Spleen (tissue), 13 donors: ENCODE measurements at places on chromosomes 1 and 21.

- DNase-seq, result no peak
These were observed 17.4 kb upstream of the BTG2 start for GRCh38 chr1:203287898-203288297.

DNA sequence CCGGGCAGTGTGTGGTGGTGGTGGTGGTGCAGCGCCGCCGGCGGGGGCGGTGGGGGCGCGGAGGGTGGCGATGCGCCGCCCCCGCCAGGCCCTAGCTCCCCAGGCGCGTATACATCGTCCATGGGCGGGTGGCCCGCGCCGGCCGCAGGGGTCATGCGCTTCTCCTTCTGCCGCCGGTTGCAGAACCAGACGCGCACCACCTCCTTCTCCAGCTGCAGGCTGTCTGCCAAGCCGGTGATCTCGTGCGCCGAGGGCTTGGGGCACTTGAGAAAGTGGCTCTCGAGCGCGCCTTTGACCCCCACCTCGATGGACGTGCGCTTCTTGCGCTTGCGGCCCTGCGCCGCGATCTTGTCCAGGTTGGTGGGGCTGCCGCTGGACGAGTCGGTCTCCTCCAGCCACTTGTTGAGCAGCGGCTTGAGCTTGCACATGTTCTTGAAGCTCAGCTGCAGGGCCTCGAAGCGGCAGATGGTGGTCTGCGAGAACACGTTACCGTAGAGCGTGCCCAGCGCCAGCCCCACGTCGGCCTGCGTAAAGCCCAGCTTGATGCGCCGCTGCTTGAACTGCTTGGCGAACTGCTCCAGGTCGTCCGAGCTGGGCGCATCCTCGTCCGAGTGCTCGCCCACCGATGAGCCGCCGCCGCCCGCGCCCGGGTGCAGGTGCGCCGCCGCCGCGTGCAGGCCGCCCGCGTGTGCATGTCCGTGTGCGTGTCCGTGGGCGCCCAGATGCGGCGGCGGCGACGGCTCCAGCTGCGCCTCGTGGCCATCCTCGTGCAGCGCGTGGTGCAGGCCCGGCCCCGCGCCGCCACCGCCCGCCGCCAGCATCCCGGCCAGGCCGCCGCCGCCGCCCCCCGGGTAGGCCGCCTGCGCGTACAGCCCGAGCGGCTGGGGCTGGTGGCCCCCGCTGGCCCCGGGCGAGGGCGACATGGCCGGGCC is 926 bp downstream of the POU3F1 start:
- no peak for DNase-seq

- DNase-seq, result no peak
These were observed 45.1 kb upstream of the TRIM67 start for GRCh38 chr1:231116738-231117137.

GRCh38 chr1:211089536-211089935 is 44.4 kb downstream of the KCNH1 start:
- no peak for DNase-seq

- DNase-seq, result no peak
These were observed 228.3 kb downstream of the SLC35F3 start for GRCh38 chr1:234132795-234133194.

DNA sequence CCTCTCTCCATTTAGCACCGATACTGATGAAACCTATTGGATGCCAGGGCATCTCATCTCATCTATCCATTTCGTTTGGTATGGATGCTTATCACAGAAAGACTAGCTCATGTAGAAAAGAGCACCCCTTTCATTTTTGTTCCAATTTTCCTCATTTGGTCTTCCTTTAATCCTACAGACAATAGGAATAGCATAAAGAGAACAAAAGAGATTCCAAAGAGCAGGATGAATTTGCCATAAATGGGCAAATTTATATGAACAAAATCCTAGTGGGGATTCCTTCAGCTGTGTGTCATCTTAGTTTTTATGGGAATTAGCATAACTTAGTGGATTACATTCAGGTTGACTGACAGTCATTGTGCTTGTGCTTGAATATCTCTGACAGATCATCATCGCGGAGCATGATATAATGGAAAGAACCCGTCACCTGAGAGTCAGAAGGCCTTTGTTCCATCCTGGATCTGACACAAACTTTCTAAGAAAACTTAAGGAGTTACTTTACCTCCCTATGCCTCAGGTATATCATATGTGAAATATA is 777.5 kb upstream of the ADGRL2 start:
- DNase-seq, result no peak

DNA sequence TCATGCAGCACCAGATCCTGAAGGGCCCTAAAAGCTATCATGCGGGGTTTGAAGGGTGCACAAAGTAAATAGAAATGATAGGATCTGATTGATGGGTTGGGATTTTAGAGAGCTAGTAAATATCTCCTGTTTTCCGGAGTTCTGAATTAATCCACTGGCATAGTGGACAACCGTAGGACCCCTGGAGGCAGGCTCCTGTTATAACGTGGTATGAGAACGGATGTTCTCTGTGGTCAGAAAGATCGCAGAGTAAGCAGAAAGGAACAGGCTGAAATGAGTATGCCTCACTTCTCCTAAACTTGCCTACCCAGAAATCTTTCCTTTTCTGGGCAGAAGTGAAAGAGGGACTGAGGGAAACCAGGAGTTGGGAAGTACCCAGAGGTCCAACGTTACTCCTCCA is 470.8 kb downstream of the AJAP1 start:
- DNase-seq, result no peak

DNA sequence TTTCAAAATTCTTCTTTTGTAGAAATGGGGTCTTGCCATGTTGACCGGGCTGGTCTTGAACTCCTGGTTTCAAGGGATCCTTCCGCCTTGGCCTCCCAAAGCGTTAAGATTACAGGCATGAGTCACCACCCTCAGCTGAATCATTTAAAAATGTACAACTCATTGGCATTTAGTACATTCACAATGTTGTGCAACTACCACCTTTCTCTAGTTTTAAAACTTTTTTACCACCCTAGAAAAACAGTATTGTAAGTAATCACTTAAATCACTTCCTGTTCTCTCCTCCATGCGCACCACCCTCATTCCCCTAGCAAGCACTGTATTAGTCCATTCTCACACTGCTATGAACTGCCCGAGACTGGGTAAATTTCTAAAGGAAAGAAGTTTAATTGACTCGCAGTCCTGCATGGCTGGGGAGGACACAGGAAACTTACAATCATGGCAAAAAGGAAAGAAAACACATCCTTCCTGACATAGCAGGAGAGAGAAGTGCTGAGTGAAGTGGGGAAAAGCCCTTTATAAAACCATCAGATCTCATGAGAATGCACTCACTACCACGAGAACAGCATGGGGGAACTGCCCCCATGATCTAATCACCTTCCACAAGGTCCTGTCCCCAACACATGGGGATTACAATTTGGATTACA is 14.4 kb upstream of the THEM5 start:
- DNase-seq, result no peak

GRCh38 chr1:201365251-201365650 is 12.2 kb downstream of the TNNT2 start:
- DNase-seq, result peak; percentile 34

- no peak for DNase-seq
These were observed 37.0 kb downstream of the PGM1 start for GRCh38 chr1:63630238-63630637.

DNA sequence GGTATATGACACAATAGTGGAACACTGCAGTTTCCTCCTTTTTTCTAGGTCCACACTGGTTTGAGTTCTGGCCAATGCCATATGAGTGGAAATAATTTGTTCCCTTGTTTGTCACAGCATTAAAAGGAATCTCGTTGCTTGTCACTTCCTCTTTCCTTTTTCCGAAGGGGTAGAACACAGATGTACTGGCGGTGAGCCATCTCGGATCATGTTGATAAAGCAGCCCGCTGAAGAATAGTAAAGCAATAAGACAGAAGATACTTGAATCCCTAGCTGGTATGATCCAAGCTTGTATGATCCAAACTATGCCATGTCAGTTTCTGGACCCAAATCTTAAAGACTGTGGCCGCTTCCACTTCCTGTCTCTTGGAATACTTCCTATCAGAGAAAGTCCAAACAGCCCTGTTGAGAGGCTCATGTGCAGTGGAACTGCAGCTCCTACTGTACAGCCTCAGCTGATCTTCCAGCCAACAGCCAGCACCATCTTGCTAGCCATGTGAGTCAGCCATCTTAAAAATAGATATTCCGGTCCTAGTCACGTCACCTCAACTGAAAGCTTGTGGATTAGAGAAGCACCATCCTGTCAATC is 40.3 kb downstream of the CFHR5 start:
- DNase-seq, result no peak

- DNase-seq, result no peak
These were observed 131.2 kb downstream of the AKT3 start for GRCh38 chr1:243718893-243719292.

DNA sequence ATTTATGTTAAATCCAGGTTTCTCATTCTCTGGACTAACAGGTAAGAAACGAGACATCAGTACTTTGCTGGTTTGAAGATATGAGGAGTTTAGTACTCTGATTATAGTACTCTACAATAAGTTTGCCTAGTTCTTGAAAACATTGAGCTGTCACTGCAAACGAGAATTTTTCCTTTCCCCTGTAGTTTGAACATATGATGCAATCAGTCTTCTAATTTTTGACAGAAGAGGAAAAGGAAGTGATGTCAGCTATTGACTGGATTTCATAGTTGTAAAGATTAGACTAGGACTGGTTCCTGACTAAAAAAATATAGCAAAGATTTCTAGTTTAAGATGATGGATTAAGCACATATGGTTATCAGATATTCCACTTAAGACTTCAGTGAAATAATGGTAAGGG is 461.9 kb downstream of the LRRIQ3 start:
- no peak for DNase-seq

DNA sequence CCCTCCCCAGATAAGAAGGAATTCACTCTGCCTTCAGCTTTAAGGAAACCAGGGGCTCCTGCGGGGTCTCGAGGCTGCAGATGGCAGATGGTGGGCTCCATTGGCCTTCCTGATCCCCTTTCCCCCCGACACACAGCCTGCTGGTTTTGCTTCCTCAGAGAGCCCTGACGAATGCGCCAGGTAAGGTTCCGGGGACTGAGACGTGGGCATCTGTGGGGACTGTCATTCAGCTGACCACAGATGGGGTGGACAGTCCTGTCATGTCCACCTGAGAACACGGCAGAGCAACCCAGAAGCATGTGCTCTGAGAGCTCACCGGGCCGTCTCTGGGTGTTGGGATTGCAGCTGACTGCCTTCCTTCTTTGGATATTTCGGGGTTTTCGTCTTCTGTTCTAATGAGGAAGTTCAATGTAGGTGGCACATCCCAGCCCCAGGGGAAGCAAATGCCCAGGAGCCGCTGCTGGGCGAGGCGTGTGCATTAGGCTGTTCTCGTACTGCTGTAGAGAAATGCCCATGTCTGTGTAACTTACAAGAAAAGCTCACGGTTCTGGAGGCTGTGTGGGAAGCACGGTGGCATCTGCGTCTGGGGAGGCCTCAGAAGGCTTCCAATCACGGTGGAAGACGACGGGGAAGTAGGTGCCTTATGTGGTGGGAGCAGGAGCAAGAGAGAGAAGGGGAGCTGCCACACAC is 22.6 kb upstream of the TTC34 start:
- DNase-seq, result no peak

DNA sequence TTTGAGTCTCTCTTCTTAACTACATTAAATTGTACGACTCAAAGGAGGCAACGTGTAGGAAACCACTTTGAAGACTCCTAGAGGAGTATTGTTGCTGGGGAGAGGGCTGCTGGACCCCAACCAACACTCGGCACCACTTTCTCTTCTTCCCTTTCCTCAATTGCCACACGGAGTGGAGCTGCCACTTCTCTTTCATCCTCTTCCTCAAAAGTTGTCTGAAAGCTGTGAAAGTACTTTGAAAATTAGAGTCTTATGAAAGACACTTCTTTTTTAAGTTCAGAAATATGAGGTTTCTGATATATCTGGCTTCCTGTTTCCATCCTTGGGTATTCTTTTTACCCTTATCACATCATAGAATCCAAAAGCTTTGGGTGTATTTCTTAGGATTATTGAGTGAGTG is 59.5 kb downstream of the MRPS6 start:
- DNase-seq, result no peak

- DNase-seq, result no peak
These were observed 37.3 kb downstream of the ADARB1 start for GRCh38 chr21:45111703-45112102.

DNA sequence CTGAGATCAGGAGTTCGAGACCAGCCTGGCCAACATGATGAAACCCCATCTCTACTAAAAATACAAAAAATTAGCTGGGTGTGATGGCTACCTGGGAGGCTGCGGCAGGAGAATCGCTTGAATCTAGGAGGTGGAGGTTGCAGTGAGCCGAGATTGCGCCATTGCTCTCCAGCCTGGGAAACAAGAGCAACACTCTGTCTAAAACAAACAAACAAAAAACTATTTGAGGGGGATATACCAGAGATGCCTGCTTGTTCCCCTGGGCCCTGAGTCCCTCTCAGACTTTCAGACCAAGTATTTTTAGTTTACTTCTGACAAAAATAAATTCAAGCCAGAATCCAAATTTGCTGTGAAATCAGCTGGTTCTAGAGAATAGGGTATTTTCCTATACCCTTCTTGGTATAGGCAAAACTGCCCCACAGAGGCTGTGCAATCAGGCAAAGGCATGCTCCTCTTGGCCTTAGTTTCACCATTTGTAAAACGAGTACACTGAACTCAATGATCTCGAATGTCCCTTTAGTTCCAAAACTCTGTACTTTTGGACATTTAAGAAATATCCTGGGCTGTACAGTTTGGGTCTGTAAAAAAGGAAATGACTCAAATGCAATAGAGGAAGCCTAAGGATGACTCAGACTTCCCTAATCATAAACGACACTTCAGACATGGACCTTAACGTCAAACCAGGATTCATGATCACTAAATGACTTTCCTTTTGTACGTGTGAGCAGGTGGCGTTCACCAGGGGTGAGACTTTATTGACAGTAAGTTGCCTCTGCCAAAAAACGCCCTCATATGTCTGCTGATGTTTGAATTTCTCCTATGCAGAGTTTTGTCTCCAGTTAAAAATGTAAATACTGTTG is 16.1 kb downstream of the ENSA start:
- DNase-seq, result no peak

DNA sequence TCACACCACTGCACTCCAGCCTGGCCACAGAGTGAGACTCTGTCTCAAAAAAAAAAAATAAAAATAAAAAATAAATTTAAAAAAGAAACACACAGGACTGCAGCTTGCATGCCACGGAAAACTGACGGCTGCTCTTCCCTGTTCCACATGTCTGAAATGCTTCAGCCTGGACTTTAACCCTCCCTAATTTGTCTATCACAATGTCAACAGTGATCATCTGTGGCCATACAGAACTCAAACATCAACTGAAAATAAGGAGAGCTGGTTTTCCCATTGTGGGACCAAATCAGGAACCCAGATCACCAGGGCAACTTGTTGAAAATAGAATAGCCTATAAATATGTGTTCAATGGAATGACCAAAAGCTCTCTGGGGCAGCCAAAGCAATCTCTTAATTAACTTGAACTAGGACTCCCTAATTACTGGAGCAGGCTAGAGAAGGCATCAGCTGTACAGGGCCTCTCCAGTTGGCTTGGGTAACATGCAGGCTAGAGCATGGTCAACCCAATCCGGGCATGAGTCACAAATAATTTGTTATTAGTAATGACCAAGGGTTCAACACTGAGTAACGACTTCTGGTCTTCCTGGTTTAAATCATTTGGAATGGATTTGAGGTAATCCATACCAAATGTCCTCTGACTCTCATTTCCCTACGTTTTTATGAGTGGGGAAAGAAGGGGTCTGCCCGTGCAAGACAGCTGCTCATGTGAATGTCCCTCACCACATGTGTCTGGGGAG is 62.7 kb upstream of the KAZN start:
- DNase-seq, result no peak

- DNase-seq, result no peak
These were observed 100.1 kb upstream of the S1PR1 start for GRCh38 chr1:101136739-101137138.

GRCh38 chr1:57024428-57024827 is 58.6 kb upstream of the C8B start:
- DNase-seq, result no peak

GRCh38 chr1:28172713-28173150 is 3.8 kb downstream of the PTAFR start:
- DNase-seq, result peak; percentile 81
